Effector memory CD4-positive, alpha-beta T cell (primary cell): ENCODE measurements at places on chromosomes 7 and 10.

GRCh38 chr10:17905491-17905890 is 46.2 kb upstream of the SLC39A12 start:
- DNase-seq = no peak

GRCh38 chr10:3272300-3272699 is 99.7 kb upstream of the PITRM1 start:
- no peak for DNase-seq

DNA sequence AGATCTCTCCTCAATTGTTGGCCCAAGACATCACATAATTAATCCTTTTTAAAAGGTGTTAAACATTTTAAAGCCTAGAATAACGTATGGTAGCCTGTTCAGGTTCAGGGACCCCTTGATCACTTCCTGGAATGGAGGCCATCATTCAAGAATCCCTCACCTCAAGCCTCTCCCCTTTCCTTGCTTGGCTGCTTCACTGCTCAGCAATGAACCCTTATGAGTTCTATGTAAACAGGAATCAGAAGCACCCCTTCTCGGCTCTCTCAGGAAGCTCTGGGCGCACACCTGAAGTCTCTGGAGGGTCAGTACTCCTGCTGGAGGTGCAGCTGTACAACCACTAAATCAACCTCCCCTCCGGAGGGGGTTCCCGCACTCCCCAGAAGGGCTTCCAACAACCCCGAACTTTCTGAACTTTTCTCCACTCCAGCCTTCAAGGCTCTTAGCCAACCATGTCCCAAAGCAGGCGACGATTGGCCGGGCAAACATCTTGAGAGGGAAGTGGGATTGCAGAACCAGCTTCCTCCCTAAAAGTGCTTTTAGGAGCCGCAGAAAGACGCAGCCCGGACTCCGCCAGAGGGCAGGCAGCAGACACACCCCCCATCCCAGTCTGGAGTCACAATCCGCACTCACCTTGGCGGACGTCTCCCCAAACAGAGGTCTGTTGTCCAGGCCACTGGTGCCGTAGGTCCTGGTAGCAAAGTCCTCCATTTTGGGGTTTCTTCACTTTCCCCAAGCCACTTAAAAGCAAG is 562 bp downstream of the TMEM243 start:
- DNase-seq = peak; percentile 27

DNA sequence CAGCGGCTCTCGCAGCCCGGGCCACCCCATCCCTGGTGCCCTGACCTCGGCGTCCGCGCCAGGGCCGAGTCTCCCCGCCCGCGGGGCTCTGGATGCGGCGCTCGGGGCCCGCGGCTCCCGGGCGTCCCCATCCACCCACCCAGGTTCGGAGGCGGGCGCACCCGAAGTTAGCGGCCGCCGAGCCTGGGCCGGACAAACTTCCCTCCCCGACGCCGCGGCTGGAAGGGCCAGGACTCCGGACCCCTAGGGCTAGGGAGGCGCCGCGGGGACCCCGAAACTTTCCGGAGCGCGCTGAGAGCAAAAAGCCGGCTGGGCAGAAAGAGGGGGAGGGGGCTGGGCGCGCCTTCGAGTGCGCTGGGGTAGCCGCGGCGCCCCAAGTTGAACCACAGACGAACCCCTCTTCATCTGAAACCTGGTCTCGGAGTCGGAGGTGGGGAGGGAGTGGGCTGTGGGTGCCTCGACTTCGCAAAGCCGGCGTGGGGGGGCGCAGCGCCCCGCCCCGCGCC is 3.7 kb upstream of the ELFN1 start:
- DNase-seq = no peak

DNA sequence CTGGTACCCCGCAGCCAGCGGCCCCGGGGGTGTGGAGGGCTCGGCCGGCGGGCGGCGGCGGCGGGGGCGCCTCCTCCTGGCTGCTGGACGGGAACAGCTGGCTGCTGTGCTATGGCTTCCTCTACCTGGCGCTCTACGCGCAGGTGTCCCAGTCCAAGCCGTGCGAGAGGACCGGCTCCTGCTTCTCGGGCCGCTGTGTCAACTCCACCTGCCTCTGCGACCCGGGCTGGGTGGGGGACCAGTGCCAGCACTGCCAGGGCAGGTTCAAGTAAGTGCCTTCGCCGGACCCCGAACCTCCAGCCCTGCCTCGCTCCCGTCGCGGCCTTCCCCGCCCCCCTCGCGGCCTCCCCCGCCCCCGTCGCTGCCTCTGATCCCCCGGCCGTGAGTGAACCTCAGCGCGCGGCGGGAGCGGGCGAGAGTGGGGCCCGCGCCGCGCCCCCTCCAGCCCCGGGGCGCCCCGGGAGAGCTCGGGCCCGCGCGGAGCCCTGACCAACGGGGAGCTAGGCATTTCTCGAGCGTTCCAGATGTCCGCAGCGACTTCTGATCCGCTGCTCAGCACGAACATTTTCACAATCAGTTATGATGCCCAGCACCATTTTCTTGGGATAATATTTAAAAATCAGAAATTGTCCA is 727 bp downstream of the ATRNL1 start:
- no peak for DNase-seq

GRCh38 chr7:77247206-77247850 is 47.7 kb upstream of the FGL2 start:
- peak; percentile 80 for DNase-seq

GRCh38 chr7:118590107-118590506 is 365.6 kb downstream of the ANKRD7 start:
- no peak for DNase-seq

- DNase-seq = no peak
Observed at GRCh38 chr7:139370301-139370942, 10.7 kb downstream of the LUC7L2 start.

DNA sequence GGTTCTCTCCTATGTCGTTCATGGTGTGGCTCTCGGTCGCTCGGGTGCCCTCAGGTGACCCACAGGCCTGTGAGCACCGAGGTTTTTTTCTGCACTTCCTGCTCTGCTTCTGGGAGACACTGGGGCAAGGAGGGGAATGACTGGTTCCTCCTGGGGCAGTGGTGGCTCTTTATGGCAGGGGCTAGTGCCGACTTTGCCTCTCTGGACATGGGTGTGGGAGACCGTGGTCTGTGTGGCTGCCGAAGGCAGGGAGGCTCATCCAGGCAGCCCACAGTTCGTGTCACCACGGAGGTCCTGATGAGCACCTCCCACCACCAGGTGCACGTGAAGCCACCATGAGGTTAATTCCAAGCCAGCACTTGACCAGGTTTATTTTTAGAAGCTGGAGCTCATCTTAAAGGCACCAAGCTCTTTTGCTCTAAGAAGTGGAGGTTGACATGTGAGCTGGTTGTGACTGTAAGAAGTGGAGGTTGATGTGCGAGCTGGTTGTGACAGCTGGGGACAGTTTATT is 24.7 kb upstream of the DPYSL4 start:
- no peak for DNase-seq

DNA sequence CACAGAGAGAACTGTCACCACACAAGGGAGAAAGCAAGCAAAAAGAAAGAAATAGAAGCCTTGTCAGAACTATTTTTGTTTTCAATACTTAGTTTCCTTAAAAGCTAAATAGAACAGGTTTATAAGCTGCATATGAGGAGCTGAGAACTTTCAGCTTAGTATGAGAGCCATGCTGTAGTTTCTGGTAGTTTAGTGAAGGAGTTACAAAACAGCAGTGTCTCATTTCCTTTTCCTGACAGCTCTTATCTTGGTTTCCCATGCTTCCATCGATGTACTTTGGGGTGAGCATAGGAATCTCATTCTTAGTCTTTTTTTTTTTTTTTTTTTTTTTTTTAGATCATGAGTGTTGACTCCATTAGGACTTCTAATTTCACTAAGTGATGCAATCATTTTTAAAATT is 8.6 kb upstream of the CHRM2 start:
- no peak for DNase-seq

DNA sequence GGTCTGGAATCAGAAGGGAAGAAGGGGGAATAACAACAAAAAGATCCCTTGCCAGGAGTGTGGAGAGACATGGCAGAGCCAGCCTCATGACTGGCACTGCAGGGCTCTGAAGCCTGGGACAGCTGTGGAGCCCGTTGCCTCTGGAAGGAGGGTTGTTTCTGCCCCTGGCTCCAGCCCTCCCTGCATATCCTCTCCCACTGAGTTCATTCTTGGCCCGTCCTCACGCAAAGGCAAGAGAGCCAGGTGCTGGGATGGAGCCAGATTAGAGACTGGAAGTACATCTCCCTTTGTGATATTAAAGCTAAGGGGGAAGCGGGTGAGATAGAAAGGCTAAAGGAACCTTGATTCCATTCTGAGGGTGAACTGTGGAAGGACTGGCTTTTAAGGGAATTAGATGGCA is 141.5 kb upstream of the NPVF start:
- DNase-seq = no peak

DNA sequence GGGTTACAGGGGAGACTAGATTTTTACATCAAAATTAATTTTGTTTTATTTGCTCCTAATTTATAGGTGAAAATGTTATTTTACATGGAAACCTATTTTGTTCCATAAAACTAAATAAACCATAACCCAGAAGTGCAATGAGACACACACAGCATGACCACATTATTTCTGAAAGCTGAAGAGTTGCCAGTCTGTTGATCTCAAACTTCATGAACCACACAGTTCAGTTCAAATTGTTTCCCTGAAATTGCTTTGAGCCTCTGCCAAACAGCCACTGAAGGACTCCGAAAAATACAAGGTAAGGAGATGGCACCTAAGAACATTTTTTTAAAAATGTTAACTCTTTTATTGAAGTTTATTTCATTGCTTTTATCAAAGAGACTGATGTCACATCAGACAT is 25.0 kb upstream of the ITGB8 start:
- DNase-seq = no peak

DNA sequence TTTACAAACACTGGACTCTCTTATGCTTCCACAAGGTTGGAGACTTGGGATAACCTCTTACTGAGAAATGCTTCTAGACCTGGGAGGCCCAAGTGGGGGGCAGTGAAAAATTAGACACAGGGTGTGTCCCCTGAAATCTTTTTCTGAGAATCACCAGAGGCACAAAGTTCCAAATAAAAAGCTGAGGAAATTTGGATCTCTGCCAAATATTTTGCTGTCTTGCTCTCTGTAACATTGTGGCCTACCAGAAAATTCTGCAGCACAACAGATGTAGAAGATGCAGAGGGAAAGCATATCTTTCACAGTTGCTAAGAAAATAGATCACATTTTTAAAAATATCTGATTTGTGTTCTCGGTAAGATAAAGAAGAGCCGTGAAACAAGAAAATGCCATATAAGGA is 849.4 kb downstream of the CCSER2 start:
- DNase-seq = no peak
